ENCODE measurements at places on chromosomes 11 and 22. TPM values are rescaled to one million over a fixed set of nuclear protein-coding genes. Genes with fewer than 3 reads are reported as not detected.

DNA sequence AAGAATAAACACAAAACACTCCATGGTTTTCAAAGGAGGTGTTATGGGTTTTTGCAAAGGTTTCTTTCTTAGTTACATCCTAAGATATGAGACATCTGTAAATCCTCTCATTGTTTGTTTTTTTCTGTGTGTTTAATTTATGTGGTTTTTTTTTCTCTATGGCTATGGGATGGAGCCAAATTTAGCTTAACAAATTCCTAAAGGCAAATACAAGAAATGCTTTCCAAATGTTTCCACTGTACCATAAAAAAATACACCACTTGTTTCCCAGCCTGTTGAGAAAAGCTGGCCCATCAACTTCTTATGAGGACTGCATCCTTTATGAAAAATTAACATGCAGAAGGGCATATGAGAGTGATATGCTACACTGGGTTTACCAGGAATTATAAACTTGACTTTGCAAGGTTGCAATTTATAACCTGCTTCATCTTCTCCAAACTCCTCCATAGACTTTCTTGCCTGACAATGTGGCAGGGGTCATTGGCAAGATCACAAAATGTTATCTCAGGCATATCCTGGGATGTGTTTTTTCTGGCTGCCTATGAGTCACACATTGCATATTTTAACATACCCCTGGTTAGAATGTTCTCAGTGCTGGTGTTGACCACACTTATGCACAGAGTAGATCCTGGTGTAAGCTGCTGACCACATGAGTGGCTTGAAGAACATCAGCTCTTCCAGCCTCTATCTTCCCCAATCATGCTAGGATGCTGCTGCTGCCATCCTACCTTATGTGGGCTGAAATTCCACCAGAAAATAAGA is 137.6 kb upstream of the TTC12 start:
- peak; percentile 77 for DNase-seq

The OR4A16 gene
- total RNA-seq: not detected

GRCh38 chr11:104404231-104405175 is 240.6 kb upstream of the PDGFD start:
- DNase-seq: no peak

DNA sequence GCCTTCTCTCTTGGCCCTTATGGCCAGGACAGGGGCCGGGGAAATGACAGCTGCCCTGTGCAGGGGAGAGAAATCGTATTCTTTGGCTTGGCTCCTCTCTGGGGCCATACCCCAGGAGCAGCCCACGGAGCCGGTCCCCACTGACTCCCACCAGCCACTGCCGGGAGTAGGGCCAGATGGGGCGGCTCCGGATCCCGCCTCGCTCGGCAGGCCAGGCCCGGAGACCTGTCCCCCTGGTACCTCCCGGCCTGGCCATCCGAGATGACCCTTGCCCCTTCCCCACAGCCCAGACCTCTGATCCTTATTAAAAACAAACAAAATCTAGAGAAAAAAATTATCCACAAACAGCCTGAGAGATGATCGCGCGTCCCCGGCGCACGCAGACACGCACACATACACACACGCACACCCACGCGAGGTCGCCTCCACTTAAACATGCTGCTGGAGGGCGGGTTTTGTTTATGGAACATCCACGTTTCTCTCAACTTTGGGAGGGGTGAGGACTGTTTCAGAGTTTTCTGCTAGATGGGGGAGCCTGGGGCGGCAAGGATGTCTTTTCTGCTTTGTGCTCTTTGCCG is 59.1 kb downstream of the IGLL1 start:
- peak; percentile 28 for DNase-seq

DNA sequence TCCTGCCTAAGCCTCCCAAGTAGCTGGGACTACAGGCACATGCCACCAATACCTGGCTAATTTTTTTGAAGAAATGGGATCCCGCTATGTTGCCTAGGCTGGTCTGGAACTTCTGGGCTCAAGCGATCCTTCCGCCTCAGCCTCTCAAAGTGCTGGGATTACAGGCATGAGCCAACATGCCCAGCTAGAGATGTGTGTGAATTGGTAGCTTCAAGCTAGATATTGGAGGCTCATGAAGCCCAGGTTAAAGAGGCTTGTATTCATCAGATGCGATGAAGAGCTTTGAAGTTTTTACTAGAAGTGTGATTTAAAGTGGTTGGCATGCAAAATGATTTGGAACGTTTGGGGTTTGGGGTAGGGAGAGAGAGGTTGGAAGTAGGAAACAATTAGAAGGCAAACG is 19.6 kb downstream of the NF2 start:
- DNase-seq: no peak

GRCh38 chr11:94638902-94639373 is 71.8 kb downstream of the PIWIL4 start:
- peak; percentile 61 for DNase-seq

The GTSE1 gene
- total RNA-seq: 13.4 TPM

DNA sequence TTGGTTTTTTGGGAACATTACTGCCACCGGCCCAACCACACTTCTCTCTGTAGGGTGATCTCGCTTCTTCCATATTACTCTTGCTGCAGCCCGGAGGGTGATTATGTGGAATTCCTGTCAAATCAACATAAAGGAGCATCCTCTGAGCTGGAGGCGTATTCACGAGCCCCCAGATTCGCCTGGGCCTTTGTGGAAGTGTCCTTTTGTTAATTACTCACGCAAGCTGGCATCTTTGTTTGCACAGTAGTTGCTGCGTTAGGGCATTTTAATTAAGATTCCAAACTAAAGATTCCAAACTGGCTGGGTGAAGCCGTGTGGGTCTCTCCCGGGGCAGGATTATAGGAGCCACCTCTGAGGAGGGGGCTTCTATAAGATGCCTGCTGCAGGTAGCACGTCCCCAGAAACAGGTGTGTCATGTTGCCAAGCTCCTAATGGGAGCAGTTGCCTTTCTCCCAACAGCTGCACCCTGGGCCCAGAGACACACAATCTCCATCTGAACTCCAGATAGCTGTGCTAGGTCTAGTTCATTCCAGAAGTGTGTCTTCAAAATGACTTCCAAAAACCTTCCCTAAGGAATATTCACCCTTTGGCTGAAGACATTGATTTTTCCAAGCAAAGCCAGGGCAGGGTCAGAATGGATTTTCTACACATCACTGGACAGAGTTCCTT is 40.9 kb downstream of the SHISAL1 start:
- DNase-seq: no peak

DNA sequence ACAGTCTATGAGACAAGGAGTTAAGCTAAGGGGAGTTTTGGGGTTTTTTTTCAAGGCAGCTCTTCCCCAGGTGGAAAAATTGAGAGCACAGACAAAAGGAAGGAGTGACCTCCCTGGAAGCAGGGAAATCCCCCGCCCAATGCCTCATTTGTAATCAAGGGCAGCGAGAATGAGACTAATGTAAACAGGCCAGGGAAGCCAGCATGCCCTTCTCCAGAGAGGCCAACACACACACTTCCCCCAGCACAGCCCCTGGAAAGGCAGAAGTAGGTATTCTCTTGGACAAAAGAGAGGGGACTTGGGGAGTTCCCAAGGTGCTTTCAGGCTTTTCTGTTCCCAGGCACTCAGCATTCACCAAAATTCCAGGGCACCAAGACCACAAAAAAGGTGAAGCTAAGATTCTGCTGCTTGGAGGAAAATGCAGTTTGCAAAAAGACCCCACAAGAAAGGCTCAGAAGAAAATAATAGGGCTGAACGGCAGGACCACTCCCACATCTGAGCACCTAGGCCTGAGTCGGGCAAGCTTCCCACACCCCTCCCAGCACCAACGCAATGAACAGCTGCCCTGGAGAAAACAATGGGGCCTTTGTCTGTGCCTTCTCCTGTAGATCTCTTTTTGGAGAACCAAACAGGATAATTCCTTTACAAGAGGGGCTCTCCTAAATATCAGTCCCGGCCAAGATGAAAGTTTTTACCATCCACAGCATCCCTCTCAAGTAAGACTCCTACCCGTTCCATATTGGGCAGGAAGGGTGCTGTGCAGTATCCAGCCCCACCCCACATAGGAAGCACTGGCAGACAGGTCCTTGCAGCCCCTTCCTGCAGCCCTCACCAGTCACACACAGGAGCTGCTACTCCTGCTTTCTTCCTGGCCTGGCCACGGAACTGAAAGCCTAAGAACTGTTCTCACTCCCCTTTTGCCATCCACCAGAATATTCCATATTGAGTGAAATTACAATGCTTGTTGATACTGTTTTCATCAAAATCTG is 70.7 kb upstream of the AKIP1 start:
- no peak for DNase-seq

The OR8A1 gene
- total RNA-seq: not detected

The MUC5AC gene
- under 0.01 TPM for total RNA-seq

DNA sequence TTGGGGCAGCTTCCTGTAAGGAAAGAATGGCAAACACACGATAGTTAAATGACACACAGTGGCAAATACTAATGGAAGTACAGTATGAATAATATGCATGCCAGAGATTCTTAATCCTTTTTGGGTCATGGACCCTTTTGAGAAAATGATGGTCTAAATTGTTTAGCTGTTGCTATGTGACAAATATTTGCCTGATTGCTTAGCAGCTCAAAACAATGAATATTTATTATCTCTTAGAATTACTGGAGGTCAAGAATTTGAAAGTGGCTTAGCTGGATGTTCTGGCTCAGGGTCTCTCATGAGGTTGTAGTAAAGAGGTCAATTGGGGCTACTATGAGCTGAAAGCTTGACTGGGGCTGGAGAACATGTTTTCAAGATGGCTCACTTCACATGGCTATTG is 69.7 kb downstream of the FANCF start:
- DNase-seq: no peak

DNA sequence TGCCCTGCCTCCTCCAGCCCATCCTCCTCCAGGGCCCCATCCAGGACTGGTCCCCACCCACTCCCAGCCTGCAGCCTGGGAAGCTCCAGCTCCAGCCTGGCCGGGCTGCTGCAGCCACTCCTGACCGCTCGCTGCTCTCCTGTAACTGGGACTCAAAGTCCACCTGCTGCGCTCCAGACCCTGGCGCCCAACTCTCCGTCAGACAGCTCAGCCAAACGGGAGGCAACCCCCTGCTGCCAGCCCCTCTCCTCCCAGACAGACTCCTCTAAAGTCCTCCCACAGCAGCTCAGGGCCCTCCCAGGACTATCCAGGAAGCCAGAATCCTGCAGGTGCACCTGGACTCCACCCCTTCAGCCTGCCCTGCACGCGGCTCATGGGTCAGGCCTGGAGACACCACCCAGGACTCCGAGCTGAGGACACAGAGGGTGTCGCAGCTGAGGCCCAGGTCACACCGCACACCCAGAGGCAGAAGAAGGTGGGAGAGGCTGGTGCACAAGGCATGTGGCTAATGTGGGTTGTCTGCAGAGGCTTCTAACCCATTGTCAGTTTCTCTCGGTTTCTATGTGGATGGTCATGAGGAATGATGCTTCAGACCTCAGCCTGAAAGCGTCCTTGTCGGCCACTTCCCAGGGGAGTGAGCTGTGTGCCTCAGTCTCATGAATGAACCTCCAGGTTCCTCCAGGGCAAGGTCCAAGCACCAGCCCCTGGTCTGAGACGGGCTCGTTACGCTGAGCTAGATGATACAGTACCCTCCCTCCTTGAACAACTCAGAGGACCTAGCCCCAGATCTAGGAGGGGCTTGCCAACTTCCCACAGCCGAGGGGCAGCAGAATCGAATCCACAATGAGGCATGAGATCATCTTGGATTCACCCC is 1514.8 kb downstream of the TBC1D22A start:
- no peak for DNase-seq

DNA sequence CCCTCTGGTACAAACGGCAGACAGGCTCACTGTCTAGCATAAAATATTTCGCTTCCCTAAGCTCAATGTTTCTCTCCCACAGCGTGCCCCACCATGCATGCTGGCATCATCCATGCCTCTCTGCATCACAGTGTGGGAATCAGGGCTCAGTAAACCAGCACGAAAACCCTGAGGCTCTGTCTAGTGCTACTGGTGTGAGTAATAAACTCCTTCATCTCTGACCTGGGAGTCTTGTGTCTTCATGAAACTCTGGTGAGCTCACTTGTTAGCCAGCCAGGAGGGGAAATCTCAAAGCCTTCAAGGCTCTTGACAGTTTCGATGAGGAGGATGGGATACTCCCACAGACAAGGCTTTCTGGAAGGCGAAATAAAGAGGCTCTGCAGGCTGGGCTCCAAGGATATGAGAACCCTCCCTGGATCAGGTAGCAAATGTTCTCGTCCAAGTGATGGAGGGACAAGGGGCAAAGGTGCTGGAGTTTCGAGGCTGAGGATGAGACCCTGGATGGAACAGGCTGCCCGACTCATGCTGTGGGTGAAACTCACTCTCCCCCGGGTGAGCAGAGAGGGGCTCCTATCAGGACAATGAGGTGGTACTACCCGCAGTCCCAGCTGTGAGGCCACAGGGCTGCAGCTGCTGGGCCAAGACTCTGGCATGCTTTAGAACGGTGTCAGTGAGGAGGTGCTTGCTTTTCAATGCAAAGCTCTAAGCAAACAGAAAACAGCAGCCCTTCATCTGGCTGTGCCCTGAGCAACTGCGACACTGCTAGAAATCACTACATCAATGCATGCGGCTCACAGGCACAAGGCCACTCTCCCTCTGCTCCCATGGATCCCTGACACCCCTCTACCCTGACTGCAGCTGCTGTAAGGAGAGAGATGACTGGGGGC is 69.3 kb downstream of the SHANK2 start:
- no peak for DNase-seq

- DNase-seq: no peak
These were observed 15.5 kb upstream of the MMP1 start for GRCh38 chr11:102813484-102813883.

DNA sequence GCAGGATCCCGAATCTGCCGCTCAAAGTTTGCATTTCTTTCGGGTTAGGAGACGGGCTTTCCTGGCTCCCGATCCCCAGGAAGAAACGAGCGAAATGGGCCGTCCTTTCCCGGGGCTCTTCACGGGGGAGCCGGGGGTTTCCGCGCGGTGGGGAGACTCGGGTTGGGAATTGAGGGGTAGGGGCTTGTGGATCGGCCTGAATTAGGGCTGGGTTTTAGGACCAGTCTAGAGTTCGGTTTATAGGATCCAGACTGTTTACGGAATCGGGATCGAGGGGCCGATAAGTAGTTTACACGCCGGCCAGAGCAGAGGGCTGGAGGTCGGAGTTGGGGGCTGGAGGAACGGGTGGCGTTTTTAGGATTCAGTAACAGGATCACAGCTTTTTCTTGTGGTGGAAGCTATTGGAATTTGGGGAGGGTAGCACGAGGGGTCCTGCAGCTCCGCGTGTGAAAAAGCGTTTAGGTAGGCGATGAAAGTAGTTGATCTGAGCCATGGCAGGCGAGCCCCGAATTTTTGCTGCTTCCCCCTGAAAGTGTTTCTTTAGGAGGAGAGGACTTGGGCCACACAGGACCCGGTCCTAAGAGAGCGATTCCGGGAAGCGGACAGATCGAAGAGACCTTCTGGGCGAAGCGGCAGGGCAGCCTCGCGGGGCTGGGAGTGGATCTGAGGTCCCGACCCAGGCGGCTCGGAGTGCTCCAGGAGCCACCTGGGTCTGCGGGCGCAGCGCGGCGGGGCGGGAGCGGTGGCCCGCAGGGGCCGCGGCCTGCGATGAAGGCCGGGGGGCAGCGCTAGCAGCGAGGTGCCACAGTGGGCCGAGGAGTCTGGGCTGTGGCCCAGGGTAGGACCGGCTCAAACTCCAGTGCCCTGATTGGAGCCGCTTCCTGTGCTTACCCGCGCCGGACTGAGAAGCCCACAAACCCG is 1.6 kb downstream of the PKNOX2 start:
- DNase-seq: peak; percentile 37

- no peak for DNase-seq
These were observed 10.9 kb downstream of the BACE1 start for GRCh38 chr11:117305145-117305544.

All from fibroblast of the aortic adventitia (primary cell).